Foreskin fibroblast (primary cell): ENCODE measurements at places on chromosomes 1 and 21.

- DNase-seq = no peak
These were observed 8.0 kb downstream of the RNPEP start for GRCh38 chr1:201990427-201990826.

GRCh38 chr1:240149484-240150094, 57.9 kb downstream of the FMN2 start:
- peak; percentile 33 for DNase-seq

DNA sequence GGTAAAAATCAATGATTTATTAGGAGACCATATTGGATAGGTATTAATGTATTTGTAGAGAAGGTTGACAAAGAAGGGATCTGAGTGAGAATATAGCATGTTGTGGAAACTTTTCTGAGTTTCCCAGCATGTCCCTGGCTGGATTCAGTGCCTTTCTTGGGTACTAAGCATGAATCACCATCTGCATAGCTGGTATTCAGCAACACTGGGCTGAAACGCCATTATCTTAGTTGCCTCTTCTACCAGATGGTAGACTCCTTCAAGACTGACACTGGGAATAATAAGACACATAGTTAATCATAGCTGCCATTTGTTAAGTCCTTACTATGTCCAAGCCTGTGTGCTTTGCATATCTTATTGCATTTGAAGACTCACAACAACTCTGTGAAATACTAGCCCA, 45.5 kb downstream of the ATP5PF start:
- no peak for DNase-seq

GRCh38 chr1:228339059-228339704, 67.5 kb downstream of the TRIM11 start:
- DNase-seq = no peak

DNA sequence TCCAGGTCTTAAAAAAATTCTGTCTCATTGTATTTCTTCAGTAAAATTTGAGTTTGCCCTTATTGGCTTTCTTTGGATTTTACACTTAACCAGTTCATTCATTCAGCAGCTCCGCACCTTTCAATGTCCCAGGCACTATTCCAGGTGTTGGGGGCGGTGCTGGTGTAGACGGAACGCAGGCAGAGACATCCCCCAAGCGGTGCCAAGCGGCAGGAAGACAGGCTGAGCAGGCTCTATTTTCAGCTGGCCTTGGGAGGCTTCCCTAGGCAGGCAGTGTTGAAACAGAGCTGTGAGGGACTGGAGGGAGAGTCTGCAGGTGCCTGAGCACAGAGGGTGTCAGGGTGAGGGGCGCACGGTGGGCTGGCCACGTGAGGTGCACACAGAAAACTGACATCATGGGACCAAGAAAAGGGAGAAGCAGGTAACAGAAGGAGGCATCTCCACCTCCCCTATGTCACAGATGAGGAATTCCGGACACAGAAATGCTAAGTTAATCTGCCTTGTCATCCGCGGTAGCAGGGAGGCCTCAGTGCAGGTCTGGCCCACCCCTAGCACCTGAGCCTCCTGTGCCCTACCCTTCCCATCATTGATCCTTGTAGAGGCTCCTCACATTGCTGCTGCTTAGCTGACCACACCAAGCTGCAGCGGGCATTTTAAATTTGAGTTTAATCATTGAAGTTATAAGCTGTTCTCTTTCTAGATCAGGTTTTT, 40.8 kb downstream of the SLC37A1 start:
- DNase-seq = no peak

- DNase-seq = no peak
These were observed 49.9 kb downstream of the TMEM53 start for GRCh38 chr1:44624268-44624901.

DNA sequence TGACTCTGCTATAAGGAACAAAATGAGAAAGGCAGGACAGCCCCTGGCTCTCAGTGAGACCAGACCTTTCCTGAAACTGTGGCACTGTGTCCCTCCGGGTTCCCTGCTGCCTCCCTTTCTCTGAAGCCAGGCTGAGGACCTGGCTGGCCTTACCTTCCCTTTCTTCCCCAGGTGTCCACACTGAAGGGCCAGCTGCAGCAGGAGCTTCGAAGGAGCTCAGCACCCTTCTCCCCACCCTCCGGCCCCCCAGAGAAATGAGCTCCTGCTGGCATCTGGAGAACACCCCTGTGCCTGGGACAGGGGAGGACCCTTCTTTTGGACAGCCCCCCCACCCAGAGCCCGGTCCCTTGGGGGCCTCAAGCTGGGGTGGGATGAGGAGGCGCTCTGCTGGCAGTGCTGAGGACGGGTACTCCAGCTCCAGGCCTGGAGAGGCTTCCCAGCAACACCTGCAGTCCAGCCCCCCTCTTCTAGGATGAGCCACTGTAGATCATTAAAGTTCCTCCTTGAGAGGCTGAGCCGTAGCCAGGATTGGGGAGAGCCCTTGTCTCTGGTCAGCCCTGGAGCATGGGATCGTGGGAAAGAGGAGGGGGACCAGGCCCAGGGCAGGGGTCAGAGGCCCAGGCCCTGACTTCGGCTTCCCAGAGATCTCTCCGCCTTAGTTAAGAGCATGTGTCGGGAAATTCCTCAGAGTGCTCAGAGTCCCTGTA, 8.1 kb downstream of the MFAP2 start:
- no peak for DNase-seq

DNA sequence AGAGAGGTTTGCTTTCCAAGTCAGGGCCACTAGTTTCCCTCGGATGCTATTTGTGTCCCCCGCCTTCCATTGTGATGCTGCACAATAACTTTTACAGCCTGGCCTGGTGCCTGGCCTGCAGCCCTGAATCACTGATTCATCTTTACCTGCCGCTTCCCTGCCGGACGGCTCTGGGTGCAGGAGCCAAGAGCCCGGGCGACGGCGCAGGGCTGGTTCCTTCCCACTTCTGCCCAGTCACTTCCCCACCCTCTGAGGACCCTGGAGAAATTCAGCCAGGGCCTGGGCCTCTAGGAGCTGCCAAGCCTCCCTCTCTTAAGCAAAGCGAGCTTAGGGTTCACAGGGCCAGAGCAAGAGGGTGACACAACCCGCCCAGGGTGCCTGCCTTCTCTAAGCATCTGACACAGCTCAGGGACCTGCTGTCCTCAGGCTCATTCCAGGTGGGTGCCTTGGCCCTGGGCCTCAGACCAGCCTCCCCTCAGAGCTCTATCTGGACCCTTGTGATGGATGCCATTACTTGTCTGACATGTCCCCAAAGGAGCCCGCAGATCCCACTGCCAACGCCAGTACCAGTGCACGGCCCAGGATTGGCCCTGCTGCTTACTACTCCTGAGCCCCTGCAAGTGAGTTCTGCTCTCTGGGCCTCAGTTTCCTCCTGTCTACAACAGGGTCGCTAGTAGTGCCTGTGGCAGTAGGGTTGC, 381.0 kb upstream of the VAMP3 start:
- DNase-seq = no peak

DNA sequence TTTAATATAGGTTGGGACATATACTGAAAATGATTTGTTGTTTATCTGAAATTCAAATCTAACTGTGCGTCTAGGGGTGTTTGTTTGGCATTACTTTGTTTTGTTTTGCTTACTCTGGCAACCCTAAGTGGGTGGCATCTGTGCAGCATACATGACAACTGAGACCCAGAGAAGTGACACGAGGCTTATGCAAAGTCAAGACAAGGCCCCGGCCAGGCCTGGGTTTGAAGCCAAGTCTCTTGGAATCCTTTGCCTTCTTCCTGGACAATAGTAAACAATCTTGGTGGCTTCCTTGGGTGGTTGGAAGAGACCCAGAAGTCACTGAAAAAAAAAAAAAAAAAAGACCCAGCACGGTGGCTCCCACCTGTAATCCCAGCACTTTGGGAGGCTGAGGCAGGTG, 197.6 kb upstream of the TMEM51 start:
- DNase-seq = no peak

- DNase-seq = no peak
These were observed 21.4 kb downstream of the FRRS1 start for GRCh38 chr1:99745061-99745460.

GRCh38 chr1:84884671-84885389, 8.2 kb downstream of the LPAR3 start:
- peak; percentile 58 for DNase-seq

DNA sequence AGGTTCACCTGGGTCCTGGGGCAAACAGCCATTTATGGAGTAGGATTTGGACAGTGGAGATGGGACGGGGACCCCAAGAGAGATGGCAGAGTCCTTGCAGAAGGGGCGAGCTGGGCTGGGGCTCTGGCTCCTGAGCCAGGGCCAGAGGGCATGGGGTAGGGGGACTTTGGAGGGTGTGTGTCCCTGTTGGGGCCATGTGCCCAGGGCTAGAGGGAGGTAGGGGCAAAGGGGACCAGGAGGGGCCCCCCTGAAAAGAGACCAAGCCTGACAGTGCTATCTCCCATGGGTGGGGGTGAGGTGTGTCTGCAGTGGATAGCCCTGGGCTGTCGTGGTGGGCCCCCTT, 92.3 kb downstream of the TRIM11 start:
- no peak for DNase-seq
